ENCODE measurements at places on chromosomes 1 and 21. TPM values are rescaled to one million over a fixed set of nuclear protein-coding genes. Genes with fewer than 3 reads are reported as not detected.

The LCE1F gene
- not detected for total RNA-seq

The RUSC1 gene
- 85.1 TPM for total RNA-seq

The THEM5 gene
- not detected for total RNA-seq

DNA sequence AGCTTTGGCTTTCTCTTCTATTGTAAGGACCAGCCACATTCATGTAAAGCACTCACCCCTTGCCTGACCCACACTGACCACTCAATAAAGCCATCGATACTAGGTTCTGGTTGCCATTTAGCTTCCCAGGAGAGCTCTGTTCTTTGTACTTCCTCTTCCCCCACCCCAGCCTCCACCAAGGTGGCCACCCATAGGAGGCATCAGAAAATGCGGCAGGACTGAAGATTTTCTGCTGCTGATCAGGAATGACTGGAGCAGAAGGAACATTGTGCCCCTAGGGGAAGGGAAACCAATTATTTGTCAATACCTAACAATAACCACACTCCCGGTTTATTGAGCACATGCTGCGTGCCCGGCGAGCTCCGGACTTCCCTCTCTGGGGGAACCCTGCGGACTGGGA is 5.2 kb upstream of the SMIM12 start:
- DNase-seq = no peak

DNA sequence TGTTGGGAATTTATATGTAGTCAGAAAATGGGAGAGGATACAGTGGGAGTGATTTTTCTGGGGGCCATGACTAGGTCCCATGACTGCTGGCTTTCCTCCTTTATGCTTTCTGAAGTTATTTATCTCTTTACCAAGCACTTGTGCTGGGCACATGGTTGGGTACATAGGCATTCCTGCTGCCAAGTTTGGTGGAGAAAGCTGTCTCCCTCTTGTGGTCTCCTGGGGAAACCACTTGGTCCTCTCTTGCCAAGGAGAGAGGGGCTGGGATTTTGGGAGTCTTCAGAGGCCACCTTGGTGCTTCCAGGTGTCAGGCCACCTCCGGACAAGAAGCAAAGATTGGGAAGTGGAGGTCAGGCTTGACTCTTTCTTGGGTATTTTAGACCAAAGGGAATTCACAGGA is 120.2 kb upstream of the KCNE2 start:
- peak; percentile 52 for DNase-seq

The C4BPA gene
- total RNA-seq = not detected

The ATP8B2 gene
- 36.3 TPM for total RNA-seq

DNA sequence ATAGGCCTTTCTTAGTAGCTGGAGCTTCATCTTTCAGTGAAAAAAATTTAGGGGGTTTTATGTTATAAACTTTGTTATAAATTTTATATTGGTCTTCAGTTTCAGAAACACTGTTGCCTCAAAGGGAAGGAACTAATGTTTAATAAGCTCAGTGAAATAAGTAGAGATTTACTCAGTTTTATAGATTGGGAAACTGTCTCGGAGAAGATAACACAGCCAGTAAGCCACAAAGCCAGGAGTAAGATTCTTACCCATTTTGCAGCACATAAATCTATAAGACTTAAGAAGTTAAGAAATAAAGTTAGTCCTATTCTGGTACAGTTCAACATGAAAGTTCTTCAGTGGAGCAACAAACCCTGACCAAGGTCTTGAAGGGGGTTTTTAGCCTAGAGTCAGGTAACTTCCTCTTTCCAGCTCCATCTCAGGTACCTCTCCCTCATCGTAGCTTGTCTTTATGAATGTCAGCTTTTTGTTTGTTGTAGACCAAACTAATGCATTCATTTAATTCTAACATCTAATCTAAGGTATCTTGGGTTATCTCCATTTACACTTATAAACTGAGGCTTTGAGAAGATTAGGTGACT is 3.3 kb downstream of the KPNA6 start:
- DNase-seq = no peak

DNA sequence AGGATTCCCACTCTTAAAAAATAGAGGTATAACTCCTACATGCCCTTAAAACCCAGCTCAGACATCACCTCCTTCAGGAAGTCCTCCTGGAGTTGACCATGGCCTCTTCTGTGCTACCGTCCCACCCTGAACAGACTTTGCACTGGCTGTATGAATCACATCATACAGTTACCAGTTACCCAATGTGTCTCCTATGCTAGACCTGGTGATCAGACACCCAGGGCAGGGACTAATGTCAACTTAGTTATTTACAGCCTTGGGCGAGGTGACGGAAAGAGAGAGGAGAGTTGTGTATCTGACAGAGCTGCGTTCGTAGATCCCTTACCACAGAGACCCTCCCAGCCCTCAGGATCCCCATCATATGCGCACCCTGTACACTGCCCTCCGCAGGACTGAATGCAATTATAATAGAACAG is 72.7 kb downstream of the SLC66A1 start:
- no peak for DNase-seq
